ENCODE measurements at places on chromosomes 6 and 20.

GRCh38 chr6:133623065-133623464 lies 265.8 kb upstream of the TCF21 start:
- DNase-seq = no peak

GRCh38 chr6:158706369-158706982 lies 56.6 kb downstream of the SYTL3 start:
- no peak for DNase-seq

- no peak for DNase-seq
Measured at GRCh38 chr6:131139599-131139998, 4.3 kb downstream of the AKAP7 start.

DNA sequence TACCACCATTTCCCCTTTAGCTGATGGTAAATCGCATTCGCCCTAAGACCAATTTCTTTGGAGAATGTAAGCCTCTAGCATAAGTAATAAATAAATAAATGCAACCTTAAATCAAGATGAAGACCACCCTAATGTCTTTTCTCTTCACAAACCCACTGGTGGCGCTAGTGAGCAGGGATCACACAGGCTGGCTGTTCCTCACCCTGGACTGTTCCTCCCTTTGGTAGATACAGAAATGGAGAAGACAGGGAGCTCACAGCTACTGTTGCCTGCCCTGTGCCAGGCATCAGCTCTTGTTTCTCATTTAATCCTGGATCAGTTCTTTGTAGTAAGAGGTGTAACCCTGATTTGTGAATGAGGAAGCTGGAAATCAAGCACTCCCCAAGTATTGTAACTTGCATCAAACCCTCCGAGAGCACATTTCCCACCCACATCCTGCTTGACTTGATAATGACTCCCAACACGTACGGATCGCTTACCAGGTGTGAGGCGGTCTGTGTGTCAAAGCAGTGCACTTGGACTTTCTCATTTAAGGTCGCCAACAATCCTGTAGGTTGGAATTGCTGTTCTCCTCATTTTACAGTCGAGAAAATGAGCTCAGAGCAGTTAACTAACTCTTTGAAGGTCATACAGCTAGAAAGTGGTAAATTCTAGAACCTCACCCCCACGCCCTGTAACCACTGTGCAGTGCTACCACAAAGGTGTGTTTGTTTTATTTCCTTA lies 236.1 kb downstream of the TSHZ2 start:
- DNase-seq = no peak

GRCh38 chr6:136989571-136990241 lies 55.1 kb downstream of the IL20RA start:
- DNase-seq = peak; percentile 73

DNA sequence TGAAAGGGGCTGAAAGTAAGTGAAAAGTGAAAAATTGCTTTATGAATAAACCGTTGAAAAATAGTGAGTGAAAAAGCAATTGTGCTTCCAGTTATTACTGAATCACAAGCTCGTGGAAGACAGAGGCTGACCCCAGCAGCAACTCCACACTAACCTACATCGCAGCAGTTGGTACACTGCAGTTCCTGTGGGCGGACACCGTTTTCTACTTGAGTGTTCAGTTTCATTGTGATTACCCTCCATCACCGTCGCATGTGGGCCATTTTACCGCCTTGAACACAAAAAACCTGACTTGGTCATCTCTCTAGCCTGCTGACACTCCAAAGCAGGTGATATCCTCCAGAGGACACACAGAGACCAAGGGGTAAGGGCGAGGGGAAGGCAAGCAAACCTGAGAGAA lies 28.4 kb downstream of the PRDM1 start:
- DNase-seq = no peak

DNA sequence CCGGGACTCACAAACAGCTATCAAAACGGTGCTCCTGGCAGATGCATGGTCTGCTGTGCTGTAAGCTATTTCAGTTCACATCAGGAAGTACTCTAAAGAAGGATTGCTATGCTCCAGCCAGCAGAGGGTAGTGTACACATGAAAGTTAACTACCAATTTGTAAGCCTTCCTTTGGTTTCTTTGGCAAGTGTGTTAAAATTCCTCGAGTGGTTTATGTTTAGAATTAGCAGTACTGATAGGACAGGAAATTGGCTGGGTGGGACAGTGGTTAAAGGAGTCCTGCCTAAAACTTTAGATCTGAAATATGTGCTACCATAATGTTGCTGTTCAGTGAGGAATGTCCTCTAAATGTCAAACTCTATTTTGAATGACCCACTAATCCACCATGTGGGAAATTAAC lies 47.4 kb downstream of the TRMT11 start:
- peak; percentile 2 for DNase-seq

GRCh38 chr6:108651340-108652227 lies 90.9 kb downstream of the FOXO3 start:
- DNase-seq = no peak

DNA sequence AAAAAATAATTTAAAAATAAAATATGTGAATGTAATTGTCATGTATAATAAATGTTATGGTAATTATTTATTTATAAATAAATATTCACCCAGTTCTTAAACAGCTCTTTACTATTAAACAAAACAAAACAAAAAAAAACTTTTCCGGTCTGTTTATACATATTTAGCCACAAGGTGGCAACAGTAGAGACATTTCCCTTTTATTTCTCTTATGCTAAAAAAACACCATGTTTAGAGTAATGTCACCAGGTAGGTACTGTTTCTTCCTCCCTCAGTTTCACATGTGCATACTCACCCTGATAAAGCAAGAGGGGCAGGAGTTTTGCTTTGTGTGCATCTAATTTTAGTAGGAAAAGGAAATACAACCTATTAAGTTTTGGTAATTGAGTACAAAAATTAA lies 610.4 kb upstream of the IMPG1 start:
- peak; percentile 26 for DNase-seq

DNA sequence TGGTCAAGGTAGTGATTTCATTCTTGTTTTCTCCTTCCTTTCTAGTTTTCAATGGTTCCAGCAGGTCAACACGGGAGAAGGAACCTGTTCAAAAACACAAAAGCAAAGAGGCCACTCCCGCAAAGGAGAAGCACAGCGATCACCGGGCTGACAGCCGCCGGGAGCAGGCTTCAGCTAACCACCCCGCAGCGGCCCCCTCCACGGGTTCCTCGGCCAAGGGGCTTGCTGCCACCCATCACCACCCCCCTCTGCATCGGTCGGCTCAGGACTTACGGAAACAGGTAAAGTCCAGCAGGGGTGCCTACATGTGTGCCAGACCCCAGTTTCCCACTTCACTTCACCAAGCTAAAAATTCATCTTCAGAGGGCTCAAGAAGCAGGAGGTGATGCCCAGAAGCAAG lies 175.6 kb downstream of the DTNBP1 start:
- DNase-seq = no peak

DNA sequence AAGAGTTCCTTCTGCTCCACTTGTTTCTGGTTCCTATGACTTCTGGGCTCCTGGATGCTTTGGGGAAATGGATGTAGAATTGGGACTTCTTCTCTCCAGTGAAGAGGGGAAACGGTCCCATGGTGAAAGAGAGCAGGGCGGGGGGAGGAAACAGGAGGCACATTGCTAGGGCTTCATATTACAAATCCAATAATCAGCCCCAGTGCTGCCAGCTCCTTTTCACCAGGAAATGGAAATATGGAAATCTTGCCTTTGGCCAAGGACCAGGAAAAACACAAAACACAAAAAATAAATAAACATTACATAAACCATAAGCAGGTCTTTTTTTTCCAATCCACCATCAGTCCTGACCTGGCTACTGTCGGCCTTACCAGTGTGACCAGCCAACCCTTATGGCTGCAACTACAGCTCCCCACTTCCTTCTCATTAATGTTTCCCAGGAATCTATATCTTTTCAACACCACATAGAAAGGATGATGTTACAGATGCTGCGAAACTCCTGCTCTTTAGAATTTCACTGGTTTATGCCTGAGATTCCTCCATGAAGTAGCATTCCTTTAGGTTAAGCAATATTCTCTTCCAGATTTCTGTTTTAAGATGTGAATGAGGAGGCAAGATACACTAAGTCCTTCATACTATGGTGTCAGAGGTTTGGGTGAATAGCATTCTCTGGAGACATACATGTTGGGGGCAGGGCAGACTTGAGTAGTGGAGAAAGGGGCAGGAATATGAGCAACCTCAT lies 2.0 kb downstream of the PI3 start:
- DNase-seq = no peak

- DNase-seq = no peak
Measured at GRCh38 chr6:158118886-158119285, 49.2 kb downstream of the SERAC1 start.

DNA sequence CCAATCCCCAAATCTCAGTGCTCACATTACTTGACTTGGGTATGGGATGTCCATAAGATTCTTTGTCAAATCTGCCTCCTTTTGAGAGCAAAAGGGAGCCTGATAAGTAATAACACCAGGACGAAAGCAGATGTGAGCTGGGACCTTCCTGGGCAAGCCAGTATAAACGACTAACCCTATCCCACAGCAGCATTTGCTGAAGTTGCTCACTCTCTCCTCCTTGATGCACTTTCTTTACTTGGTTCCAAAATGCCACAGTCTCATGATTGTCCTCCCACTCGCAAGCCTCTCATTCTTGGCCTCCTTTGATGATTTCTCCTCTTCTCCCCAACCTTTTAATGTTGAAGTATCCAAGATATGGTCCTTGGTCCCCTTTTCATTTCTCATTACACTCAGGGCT lies 44.7 kb upstream of the TAGAP start:
- no peak for DNase-seq

DNA sequence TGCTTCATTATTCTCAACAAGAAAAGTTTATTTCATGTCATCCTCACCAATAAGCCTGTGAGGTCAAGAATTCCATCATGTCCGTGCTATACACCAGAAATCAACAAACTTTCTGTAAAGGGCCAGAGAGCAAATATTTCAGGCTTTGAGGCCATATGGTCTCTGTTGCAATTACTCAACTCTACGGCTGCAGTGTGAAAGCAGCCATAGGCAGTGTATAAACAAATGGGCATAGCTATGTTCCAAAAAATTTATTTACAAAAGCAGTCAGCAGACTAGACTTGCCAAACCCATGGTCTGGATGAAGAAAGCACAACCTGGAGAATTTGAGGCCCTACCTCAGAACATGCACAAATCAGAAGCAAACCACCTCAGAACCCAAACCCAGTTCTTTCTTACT lies 118.5 kb downstream of the PCSK2 start:
- DNase-seq = no peak

- DNase-seq = no peak
Measured at GRCh38 chr20:1121429-1121828, 3.0 kb downstream of the PSMF1 start.

- DNase-seq = no peak
Measured at GRCh38 chr6:105570416-105570815, 167.5 kb upstream of the PREP start.

- no peak for DNase-seq
Measured at GRCh38 chr6:145051661-145052060, 683.7 kb downstream of the EPM2A start.

DNA sequence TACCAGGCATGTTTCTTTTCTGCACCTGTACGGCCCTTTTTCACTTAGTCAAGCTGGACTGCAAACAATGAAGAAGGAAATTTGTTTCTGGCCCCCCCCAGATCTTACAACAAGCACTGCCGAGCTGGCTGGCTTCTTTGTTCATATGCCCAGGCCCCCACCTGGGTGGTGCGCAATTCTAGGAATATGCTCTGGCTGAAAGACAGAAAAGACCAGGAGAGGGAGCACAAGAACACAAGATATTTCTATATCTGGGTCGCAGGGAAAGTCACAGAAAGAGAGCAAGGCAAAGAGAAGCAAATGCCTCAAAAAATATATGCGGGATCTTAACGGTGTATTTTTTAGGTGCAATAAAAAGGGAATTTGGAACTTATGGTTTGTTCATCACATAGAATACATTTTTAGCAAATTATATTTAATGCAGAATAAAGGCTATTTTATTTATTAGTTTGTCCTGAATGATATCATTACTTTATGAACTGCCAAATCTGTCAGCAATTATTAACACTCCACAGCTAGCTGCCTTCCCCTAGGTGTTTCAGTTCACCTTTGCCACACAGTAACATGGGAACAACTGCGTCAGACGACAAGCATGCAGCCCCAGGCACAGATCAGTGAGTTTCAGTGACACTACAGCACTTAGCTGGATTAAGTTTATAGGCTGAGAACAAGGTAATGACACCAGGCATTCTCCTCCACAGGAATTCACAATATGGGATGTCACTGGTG lies 76.5 kb downstream of the GJA10 start:
- peak; percentile 79 for DNase-seq

- no peak for DNase-seq
Measured at GRCh38 chr6:52262620-52263344, 18.5 kb upstream of the IL17F start.

DNA sequence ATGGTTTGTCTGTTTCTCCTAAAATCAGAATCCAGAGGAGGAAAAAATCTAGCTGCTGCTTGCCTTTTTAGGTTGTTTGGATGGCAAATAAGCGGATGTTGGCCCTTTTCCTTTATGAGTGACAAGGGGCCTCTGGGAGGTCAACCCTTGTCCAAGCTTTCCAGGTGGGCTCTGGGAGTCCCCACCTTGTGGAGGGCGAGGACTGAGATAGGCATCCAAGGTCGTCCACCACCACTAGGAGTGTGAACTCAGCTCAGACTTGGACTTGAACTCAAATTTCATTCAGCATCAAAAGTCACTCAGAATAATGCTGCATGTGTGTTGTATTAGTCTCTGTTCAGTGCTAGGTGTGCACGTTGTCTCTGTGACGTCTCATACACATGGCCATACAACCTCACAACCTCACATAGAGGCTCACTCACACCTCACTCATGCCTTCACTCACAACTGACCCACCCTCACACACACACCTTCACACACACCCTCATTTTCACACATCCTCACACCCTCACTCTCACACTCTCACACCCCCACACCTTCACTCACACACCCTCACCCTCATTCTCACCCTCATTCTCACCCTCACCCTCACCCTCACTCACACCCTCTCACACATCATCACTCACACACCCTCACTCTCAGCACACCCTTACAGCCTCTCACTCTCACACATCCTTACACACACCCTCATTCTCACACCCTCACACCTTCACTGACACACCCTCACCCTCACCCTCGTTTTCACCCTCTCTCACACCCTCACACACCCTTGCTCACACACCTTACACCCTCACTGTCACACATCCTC lies 18.0 kb downstream of the DYNLT1 start:
- DNase-seq = no peak

DNA sequence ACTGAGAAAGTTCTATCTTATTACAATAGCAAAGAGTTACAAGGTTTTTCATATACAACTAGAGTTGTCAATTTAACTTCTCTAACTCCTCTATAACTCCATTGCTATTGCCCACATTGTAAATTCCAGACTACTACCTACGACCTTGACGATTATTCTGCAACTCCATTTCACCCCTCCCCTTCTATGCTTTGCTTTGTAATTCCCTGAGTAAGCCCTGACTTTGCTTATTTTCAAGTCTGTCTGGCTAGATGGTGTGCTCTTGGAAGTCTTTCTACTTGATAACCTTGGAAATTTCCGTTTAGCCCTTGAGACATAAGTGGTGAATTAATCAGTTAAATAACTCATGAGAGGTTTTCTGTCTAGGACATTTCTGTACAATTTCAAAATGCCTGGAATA lies 161.4 kb downstream of the C6orf58 start:
- no peak for DNase-seq

Data from NCI-H345 (cell line).